Suprapubic skin (tissue), 4 donors: ENCODE measurements at places on chromosomes 5 and 9. TPM values are rescaled to one million over a fixed set of nuclear protein-coding genes. Genes with fewer than 3 reads are reported as not detected.

The DAPK1 gene
- total RNA-seq = 10.6 TPM

The BAAT gene
- 2.3 TPM for total RNA-seq

The SPATA31E1 gene
- total RNA-seq = not detected

The DDX31 gene
- 35.8 TPM for total RNA-seq

DNA sequence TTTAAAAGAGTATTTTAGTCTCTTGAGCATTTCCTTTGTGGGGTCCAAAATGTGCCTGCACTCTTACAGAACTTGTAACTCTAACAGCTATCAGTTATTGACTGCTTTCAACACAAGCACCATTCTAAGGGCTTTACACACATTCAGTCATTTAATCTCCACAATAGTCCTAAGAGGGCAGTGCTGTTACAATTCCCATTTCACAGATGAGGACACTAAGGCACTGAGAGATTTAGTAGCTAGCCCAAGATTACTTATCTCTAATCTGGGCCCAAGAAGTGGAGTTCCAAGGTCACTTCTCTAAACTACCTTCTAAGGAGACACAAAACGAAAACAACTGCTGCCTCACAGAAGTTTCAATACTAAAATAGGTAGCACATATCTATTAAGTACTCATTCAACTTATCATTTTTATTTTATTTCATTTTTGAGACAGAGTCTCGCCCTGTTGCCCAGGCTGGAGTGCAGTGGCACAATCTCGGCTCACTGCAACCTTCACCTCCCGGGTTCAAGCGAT lies 275.2 kb downstream of the CWC27 start:
- DNase-seq = no peak

DNA sequence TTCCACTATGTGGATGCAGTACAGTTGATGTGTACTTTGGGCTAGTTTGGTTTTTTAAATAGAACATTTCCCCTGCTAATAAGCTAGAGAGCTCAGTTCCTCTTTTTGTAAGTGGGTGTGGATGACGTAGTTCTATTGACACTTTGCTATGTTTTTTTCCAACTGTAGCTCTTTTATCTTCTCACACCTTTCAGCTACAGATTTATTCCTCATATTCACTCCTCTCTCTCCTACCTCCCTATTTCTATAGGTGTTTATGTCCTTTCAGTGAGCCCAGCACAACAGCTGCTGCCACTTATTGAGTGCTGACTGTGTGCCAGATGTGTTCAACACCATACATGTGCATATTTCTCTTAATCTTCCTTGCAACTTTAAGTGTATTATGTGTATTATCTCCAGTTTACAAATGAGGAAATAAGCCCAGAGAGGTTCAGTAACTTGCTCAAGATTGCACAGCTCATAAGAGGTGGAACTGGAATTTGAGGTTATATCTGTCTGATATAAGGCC lies 215.7 kb downstream of the SEMA6A start:
- no peak for DNase-seq

DNA sequence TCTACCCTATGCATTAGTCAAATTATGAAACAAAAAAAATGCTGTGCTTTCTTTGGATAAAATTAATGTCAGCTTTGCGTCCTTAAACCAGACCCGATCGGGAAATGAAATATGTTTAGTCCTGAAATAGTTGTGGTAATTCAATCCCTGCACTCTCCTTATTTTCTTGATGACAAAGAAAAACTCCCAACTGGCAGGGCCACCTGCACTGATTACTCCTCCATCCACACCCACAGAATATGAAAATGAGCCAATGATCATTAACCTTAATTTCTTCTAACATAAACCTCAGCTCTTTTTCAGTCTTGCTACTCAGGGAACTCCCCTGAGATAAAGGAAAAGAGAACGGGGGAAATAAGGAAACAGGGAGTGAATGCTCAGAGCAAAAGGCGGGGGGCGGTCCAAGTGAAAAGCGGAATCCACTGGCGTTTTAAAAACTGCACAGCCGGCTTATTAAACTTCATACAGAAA lies 245.3 kb downstream of the BNC2 start:
- no peak for DNase-seq

DNA sequence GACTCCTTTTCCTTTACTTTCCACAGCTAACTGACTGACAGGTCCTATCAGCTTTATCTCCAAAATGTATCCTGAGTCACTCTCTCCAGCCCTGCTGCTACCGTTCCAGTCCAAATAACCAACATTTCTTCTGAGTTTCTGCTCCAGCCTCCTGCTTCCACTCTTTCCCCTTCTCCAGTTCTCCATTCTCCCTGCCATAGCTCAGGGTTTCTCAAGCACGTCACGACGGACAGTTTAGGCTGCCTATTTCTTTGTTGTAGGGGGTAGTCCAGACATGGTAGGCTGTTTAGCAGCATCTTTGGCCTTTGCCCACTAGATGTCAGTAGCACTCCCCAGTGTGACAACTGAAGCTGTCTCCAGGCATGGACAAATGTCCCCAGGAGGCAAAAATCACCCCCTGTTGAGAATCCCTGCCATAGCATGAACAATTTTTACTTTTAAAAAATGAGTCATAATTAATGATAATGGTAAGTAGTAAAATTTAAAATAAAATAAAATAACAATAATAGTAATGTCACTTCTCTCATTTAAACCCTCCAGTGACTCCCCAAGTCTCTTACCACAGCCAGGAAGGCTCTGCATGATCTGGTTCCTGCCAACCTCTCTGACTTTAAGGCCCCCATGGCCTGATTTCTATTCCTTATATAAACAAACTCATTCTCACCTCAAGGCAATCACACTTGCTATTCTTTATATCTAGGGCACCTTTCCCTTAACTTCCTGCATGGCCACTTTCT lies 105.4 kb upstream of the FER start:
- DNase-seq = no peak

DNA sequence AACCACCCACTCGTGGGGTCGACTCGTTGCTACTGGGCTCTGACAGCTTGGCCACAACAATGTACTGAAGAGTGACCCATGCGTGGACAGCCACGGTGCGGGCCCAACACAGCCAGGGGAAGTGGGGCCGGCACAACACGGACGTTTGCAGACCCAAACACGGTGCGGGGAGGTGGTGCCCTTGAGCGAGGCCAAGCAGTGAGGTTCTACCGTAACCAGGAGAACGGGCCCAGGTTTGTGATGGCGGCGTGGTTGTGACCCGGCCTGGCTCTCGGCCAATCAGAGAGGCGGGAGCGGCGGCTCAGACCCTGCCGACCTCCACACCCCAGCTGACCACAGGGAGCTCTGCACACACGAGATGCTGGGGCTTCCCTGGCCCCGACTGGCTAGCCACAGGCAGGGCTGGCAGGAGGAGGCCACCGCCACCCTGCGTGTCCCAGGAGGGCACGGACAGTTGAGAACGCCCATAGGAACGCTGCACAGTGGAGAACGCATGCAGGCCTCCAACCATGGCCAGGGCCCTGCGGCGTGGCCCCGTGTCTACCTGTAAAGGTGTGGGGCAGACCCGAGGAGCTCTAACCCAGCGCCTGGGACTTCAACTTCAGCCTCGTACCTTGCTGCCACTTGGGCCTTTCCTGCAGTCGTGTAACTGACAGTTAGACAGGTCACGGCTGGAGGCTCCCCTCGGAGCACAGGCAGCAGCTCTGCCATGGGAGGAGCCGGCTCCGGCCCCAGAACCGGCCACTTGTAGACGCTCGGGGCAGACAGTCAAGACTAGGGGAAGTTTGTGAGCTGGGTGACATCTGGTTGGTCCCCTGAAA lies 13.7 kb downstream of the BRD3 start:
- DNase-seq = peak; percentile 67

DNA sequence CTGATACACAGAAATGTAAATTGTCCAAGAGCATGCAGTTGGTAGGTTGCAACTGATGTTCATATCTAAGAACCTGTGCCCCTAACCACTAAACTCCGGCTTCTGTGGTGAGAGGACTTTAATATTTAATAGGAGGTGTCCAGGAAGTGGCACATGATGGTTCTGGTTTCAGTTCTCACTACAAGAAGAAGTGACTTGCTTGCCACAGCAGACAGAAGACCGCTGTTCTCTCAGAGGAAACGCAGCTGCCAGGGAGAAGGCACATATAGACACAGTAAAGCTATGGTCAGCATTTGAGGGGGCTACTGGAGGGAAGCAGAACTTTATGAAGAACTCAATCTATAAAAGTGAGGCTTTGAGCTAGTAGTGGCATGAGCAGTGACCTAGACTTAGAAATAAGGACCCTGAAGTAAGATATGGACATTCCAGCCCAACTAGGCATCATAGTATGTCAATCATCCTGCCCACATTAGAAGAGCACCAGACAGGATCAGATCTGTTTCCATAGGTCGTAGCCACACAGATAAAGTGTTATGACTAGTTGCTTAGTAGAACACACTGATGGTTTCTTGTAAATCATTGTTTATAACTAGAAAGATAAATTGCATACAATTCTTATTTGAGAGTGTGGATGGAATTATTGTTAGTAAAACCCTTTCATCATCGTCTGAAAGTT lies 36.4 kb upstream of the DAB2 start:
- no peak for DNase-seq
